ENCODE measurements at places on chromosomes 7 and 10. TPM values are rescaled to one million over a fixed set of nuclear protein-coding genes. Genes with fewer than 3 reads are reported as not detected.

- no peaks in the 10 kb centered on the region for H3K36me3 ChIP-seq
- H3K27me3 ChIP-seq: peaks cover 11% of the 10 kb centered on the region
- no peak overlapping the region for H3K4me3 ChIP-seq
Measured at GRCh38 chr7:74297516-74298233, 8.5 kb downstream of the CLIP2 start.

DNA sequence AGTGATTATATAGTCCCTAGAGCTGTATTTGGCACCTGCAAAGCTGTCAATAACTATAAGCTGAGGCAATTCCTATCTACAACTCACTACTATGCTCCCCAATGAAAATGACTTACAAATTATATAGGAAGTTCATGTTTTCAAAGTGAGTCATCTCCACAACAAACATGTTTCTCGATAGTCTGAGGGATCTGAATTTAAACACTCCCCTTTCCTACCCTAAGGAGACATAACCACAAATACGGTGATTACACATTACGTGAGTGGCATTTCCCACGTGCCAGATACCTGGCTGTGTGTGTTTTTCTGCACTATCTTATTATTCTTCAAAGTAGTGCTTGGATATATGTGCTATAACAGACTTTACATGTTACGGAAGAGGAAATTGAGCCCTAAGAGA lies 122.5 kb upstream of the C1QL3 start:
- no peaks in the 10 kb centered on the region for H3K27me3 ChIP-seq
- H3K27ac ChIP-seq: no peak overlapping the region
- DNase-seq: no peak
- no peaks in the 10 kb centered on the region for H3K36me3 ChIP-seq
- no peak overlapping the region for H3K4me3 ChIP-seq

The IDI2 gene
- not detected for total RNA-seq

GRCh38 chr10:112269266-112269665 lies 13.9 kb upstream of the TECTB start:
- H3K4me3 ChIP-seq: no peak overlapping the region
- H3K27me3 ChIP-seq: peaks cover 4% of the 10 kb centered on the region
- H3K36me3 ChIP-seq: no peaks in the 10 kb centered on the region
- H3K27ac ChIP-seq: no peak overlapping the region

GRCh38 chr10:17793823-17794644 lies 15.1 kb upstream of the MRC1 start:
- H3K36me3 ChIP-seq: no peaks in the 10 kb centered on the region
- no peaks in the 10 kb centered on the region for H3K27me3 ChIP-seq
- peaks cover 6% of the 10 kb centered on the region for H3K4me1 ChIP-seq
- no peak overlapping the region for H3K27ac ChIP-seq

DNA sequence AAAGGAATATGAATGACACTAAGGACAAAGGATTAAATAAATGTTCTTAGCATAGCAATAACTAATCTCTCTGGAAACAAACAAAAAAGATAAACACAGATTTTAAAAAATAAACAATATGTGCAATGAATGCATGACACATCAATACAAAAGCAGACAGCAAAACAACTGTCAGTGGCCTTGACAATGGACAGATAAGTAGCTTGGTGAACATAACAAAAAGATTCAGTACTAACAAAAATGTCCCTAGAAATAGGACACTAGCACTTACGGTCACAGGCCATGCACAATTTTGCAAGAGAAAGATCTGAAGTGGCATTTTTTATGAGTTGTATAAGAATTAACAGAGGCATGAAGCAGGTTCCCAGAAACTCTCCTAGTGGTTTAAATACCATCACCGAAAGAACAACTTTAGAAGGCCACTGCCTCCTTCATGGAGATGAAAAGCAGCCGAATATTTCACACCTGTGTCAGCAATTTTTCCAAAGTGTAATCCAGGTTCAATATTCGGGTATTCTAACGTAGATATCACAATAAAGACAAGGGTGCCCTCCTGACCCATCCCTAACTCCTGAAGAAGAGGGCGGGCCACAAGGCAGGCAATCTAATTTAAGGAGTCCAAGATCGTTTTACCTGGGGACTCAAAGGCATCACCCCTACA lies 231.3 kb upstream of the MKLN1 start:
- no peak overlapping the region for H3K27ac ChIP-seq
- H3K36me3 ChIP-seq: peaks cover 60% of the 10 kb centered on the region
- no peak overlapping the region for H3K4me3 ChIP-seq
- no peaks in the 10 kb centered on the region for H3K27me3 ChIP-seq
- H3K4me1 ChIP-seq: peaks cover 54% of the 10 kb centered on the region

GRCh38 chr7:123998921-123999320 lies 33.9 kb downstream of the TMEM229A start:
- H3K27me3 ChIP-seq: no peaks in the 10 kb centered on the region
- no peaks in the 10 kb centered on the region for H3K4me1 ChIP-seq
- H3K27ac ChIP-seq: no peak overlapping the region

DNA sequence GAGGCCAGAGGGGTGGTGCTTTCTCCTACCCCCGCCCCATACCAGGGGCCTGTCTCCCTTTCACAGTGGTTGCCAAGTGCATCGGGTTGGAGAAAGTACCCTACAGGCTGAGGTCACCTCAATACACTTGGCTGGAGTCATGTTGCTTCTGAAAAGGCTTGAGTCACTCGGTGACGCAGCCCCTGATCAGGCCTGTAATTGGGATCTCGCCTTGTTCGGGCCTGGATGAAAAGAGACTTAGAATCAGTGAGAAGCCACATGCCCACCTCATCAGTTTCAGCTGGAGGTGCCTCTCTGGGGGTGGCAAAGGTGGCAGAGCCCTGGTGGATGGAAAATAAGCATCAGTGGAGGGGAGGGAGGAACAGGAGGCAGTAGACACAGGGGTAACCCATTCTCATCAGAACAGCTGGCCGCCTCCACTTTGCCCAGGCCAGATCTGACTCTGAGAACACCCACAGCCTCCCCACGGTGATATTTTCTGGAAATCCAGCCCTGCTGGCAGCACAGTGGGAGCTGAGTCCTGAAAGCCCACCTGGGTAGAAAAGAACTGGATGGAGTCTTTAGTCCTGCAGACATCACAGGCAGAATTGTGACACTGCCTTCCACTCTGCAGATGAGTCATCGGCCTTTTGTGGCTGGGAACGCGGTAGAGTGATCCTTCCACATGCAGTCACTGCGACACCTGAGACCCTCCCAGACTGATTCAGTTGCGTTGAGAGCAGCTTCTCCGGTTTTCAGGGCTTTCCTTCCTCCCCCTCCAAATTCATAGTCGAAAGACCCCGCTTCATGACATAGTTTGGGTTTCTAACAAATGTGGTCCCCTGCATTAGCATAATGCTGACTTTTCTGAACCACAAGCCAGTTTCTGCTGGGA lies 108.0 kb downstream of the GRK5 start:
- peaks cover 58% of the 10 kb centered on the region for H3K4me1 ChIP-seq
- H3K27me3 ChIP-seq: peaks cover 41% of the 10 kb centered on the region
- H3K27ac ChIP-seq: peak overlapping the region; percentile 12

GRCh38 chr10:73635781-73636180 lies 5.5 kb downstream of the MYOZ1 start:
- no peak overlapping the region for H3K4me3 ChIP-seq
- no peak for DNase-seq
- H3K4me1 ChIP-seq: no peaks in the 10 kb centered on the region
- no peaks in the 10 kb centered on the region for H3K36me3 ChIP-seq
- H3K27me3 ChIP-seq: no peaks in the 10 kb centered on the region

The AKR1C4 gene
- total RNA-seq: not detected

DNA sequence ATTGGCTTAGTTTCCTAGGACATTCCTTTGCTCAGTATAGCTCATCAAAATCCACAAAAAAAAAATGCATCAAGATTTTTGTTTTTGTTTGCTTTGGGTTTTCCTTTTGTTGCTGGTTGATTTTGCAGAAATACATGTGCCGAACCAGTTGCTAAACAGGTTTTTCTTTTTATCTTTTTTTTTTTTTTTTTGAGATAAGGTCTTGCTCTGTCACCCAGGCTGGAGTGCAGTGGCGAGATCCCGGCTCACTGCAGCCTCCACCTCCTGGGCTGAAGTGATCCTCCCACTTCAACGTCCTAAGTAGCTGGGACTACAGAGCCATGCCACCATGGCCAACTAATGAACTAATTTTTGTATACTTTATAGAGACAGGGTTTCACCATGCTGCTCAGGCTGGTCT lies 8.3 kb downstream of the CSTF2T start:
- DNase-seq: no peak
- peaks cover 5% of the 10 kb centered on the region for H3K27me3 ChIP-seq
- peaks cover 13% of the 10 kb centered on the region for H3K4me1 ChIP-seq
- H3K27ac ChIP-seq: no peak overlapping the region
- H3K36me3 ChIP-seq: peaks cover 18% of the 10 kb centered on the region
- no peak overlapping the region for H3K4me3 ChIP-seq

- H3K36me3 ChIP-seq: no peaks in the 10 kb centered on the region
- H3K4me1 ChIP-seq: peaks cover 56% of the 10 kb centered on the region
- DNase-seq: peak; percentile 85
- no peaks in the 10 kb centered on the region for H3K27me3 ChIP-seq
- peak overlapping the region; percentile 74 for H3K27ac ChIP-seq
Measured at GRCh38 chr7:38335492-38336147, 62.2 kb upstream of the TARP start.

The SMARCD3 gene
- total RNA-seq: 2.7 TPM

DNA sequence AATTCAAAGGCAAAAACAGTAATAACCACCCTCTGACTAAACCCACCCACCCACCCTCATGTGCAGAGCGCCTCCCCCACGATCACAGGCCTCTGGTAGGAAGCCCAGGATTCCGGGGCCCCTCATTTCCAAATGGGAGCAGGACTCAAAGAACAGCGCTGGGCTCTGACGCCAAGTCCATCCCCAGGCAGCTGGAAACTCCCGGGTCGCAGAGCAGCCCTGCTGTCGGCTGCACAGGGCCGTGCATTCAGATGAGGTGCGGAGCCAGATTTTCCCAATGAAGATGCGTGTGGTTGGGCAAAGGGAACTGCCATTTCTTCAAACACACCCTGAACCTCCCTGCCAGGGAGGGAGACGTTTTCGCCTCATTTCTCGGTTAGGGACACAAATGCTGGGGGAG lies 152.3 kb downstream of the MAD1L1 start:
- H3K4me1 ChIP-seq: peaks cover 1% of the 10 kb centered on the region
- H3K27ac ChIP-seq: no peak overlapping the region
- no peak for DNase-seq
- no peak overlapping the region for H3K4me3 ChIP-seq

DNA sequence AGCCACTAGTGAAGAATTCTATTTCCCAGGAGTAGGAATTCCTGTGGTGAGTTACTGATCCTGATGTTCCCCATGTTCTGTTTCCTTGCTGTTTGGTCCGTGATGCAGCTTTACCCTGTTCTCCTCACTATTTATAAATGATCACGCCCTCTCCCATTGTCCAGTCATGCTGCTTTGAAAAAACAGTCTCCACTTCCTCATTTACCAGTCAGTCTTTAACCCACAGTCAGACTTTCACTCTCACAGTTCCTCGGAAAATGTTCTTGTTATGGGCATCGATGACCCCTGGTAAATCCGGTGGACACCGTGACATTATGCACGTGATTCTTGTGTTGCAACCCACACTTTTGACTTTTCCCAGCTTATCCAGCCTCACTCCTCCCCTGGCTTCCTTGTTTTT lies 14.4 kb downstream of the SCIN start:
- no peaks in the 10 kb centered on the region for H3K36me3 ChIP-seq
- DNase-seq: no peak
- no peaks in the 10 kb centered on the region for H3K4me1 ChIP-seq
- no peak overlapping the region for H3K27ac ChIP-seq

The TSPAN14 gene
- total RNA-seq: 136 TPM

DNA sequence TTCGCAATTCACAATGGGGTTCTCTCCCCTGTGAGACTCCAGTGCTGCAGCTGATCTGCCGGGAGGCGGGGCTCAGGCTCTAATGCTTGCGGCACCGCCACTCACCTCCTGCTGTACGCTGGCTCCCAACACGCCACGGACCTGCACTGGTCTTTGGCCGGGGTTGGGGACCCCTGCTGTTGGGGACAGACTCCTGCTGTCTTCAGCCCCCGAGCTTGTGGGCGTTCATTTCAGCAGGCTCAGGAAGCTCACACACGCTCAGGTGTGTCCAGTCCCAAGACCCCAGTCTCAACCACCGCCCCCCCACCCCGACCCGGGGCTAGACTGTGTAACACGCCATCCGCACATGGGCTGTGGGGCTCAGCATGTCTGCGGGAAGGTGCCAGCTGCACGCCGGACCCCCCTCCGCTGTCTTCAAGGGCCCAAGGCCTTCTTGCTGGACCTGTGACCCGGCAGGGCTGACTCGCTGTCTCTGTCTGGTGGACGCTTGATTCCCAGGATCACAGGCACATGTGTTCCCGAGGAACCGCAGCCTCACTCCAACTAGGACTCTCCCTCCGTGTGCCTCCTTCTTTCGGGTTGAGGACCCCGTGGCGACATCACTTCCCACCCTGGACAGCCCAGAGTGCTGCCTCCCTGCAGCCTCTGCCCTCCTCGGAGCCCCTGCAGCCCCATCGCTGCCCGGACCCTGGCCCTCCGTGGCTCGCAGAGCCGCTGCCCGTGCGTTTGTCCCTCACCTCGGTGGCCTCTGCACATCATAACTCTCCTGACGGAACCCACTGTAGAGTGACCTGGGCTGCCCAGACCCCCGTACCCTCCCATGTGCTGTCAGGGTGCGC lies 106.4 kb downstream of the DNAJB6 start:
- no peaks in the 10 kb centered on the region for H3K27me3 ChIP-seq
- no peak overlapping the region for H3K27ac ChIP-seq
- no peak overlapping the region for H3K4me3 ChIP-seq
- no peaks in the 10 kb centered on the region for H3K4me1 ChIP-seq
- no peaks in the 10 kb centered on the region for H3K36me3 ChIP-seq

The CPA1 gene
- not detected for total RNA-seq

The A1CF gene
- not detected for total RNA-seq

GRCh38 chr7:7321681-7322080 lies 139.3 kb downstream of the C1GALT1 start:
- H3K27ac ChIP-seq: no peak overlapping the region
- no peaks in the 10 kb centered on the region for H3K4me1 ChIP-seq
- H3K36me3 ChIP-seq: no peaks in the 10 kb centered on the region
- no peak for DNase-seq

DNA sequence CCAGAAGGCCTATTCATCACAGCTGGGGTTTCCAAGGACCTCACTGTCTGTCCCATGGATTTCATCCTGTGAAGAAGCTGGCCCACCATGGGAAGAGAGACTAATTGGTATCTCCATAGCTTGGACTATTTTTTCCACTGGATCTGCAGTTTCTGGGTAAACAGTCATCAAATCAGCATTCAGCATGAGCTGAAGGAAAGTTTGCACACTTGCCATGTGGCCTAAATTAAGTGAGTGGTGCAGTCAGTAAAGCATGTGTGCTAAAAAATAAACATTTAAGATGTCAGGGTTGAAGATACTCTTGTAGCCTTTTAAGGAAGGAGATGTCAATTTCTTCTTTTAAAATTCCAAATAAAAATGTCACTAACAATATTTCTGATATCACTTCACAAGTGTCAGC lies 381.1 kb upstream of the ZMIZ1 start:
- H3K27me3 ChIP-seq: no peaks in the 10 kb centered on the region
- no peak overlapping the region for H3K27ac ChIP-seq
- no peaks in the 10 kb centered on the region for H3K4me1 ChIP-seq
- no peak overlapping the region for H3K4me3 ChIP-seq
- H3K36me3 ChIP-seq: no peaks in the 10 kb centered on the region

- H3K4me3 ChIP-seq: no peak overlapping the region
- peaks cover 2% of the 10 kb centered on the region for H3K27me3 ChIP-seq
- no peak for DNase-seq
- no peak overlapping the region for H3K27ac ChIP-seq
Measured at GRCh38 chr10:29642990-29643389, 8.2 kb upstream of the SVIL start.

GRCh38 chr7:12369072-12369471 lies 34.6 kb downstream of the VWDE start:
- no peaks in the 10 kb centered on the region for H3K4me1 ChIP-seq
- DNase-seq: no peak
- no peak overlapping the region for H3K27ac ChIP-seq
- H3K27me3 ChIP-seq: no peaks in the 10 kb centered on the region
- no peaks in the 10 kb centered on the region for H3K36me3 ChIP-seq
- no peak overlapping the region for H3K4me3 ChIP-seq

Measured in activated CD4-positive, alpha-beta memory T cell treated with anti-CD3 and anti-CD28 coated beads, Interleukin-2, amount 10 ng/mL, durations not matched to agents 7 days and 5 days (primary cell).